ENCODE measurements at places on chromosomes 16 and 17. TPM values are rescaled to one million over a fixed set of nuclear protein-coding genes. Genes with fewer than 3 reads are reported as not detected.

UTS2R gene
- not detected for total RNA-seq

CD2BP2 gene
- 34.8 TPM for total RNA-seq

DNA sequence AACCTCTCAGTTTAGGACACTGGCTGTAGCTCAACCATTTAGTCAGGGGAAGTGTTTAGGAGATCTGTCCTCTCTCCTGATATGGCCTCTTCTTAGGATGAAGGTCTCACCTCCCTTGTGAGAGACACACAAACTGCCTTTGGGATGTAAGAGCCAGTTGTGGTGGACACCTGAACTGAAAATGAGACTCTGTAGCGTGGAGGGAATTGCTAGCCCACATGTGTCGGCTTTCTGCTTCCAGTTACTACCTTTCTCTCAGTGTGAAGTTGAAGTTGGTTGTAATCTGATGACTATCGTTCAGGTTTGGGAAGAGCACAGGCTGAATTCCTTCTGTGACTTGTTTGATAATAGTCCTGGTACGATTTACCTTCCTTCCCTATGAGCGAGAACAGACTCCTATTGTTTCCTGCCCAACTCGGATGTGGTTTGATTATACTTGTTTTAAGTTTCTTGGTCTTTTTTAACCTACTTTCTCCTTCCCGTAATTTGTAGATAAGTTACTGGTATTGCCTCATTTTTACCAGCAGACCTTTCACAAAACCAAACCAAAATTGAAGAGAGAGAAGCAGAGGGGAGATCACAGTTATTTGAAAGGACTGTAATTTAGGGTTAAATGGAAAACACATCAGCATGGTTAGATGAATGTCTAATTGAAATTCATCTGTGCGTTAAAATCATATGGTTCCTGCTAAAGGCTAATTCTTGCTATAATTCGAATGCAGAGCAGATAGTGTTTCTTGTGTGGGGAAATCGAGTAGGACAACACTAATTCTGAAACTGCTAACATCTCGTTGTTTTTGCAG, 43.2 kb downstream of the CLEC16A start:
- no peak for DNase-seq

DNA sequence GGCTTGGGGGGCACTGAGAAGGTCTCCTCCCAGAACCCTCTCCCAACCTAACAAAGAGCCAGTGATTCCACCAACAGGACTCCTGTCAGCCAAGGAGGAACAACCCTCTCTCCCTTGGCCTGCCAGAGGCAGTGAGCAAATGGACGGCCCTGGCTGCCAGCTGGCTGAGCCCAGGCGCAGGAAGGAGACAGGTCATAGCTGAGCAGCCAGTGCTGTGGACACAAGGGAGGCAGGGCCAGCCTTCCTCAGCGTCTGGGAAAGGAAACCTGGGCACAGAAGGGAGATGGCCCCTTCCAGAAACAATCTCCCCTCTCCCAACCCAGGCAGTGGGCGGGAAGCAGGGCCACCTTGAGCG, 2.1 kb downstream of the MPO start:
- peak; percentile 11 for DNase-seq

- no peak for DNase-seq
These were observed 71.0 kb upstream of the CCL1 start for GRCh38 chr17:34434052-34434451.

Data from M059J (cell line).